ENCODE measurements at places on chromosomes 6 and 20.

GRCh38 chr6:85565736-85566135 is 27.9 kb downstream of the SNX14 start:
- DNase-seq = no peak

DNA sequence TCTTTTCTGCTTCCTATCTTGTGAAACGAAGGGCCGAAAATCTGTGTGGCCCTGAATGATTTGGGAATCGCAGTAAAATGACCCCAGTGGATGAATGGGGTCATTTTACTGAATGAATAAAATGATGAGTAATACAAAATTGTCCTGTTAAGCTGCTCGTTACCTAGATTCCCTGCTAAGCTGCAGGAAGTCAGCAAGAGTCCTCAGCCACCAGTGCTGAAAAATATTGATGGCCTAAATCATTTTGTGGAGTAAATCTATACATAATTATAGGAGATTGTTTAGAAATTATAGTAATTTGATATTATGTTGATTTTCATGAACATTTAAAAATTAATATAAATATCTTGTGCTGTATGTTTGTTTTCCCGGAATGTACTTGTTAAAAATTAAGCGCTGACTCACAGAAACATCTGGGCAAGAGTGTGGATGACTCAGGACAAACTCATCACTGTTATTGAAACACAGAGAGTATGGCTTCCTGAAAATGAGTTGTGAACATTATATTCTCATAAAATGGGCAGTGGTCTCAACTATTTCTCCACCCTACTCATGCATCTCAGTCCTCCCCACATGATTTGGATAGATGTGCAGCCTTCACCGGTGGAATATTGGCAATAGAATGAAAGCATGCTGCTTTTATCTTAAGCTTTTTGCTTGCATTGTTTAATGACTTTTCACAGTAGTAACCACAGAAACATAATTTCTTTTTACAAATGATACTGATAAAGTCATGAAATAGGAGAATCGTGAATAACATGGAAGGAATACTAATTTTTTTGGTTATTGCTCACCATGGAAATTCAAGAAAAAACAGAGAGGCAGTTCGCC is 36.2 kb upstream of the RGS17 start:
- peak; percentile 51 for DNase-seq

GRCh38 chr20:17768271-17768670 is 68.5 kb downstream of the BANF2 start:
- no peak for DNase-seq

GRCh38 chr20:6238421-6238820 is 115.6 kb upstream of the FERMT1 start:
- DNase-seq = no peak

GRCh38 chr20:50725724-50726005 is 5.7 kb upstream of the PARD6B start:
- no peak for DNase-seq

- DNase-seq = no peak
Observed at GRCh38 chr6:110356778-110357177, 1.4 kb downstream of the METTL24 start.

DNA sequence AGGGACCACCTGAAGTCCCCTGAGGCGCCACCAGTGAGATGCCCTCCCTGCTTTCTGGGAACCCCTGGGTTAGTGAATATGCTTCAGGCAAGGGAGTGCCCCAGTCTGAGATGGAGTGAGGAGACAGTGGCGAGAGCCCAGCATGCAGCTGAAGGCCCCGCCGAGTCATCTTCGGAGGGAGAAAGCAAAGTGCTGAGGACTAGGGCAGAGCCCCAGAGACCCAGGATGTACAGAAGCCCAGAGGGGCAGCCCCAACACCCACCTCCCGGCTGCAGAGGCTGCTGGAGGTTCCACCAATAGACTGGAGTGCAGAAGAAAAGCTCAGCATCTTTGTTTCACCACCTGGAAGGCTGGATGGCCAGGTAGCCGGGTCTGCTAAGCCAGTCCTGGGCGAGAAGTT is 14.1 kb downstream of the ANKRD60 start:
- no peak for DNase-seq

- no peak for DNase-seq
Observed at GRCh38 chr6:89434954-89435353, 2.0 kb downstream of the ANKRD6 start.

- DNase-seq = peak; percentile 74
Observed at GRCh38 chr6:142833054-142833453, 111.9 kb downstream of the HIVEP2 start.

GRCh38 chr6:17972978-17973622 is 14.3 kb downstream of the KIF13A start:
- no peak for DNase-seq

GRCh38 chr20:18314786-18315406 is 26.6 kb downstream of the ZNF133 start:
- DNase-seq = peak; percentile 52

- no peak for DNase-seq
Observed at GRCh38 chr6:159852877-159853276, 37.9 kb upstream of the MAS1 start.

- no peak for DNase-seq
Observed at GRCh38 chr20:36775196-36775595, 1.6 kb upstream of the DSN1 start.

GRCh38 chr6:129717277-129717676 is 7.3 kb upstream of the ARHGAP18 start:
- no peak for DNase-seq

Measured in AG09309 (cell line).